ENCODE measurements at places on chromosomes 12 and 14. TPM values are rescaled to one million over a fixed set of nuclear protein-coding genes. Genes with fewer than 3 reads are reported as not detected.

The IFI27 gene
- 1.4 TPM for total RNA-seq

The SRRM4 gene
- not detected for total RNA-seq

The ADAM21 gene
- not detected for total RNA-seq

The REP15 gene
- total RNA-seq, result 0.30 TPM

The GDF11 gene
- total RNA-seq, result 2.9 TPM

The FSCB gene
- total RNA-seq, result not detected

The CYP46A1 gene
- 0.20 TPM for total RNA-seq

The FOXG1 gene
- 0.19 TPM for total RNA-seq

The TAMALIN gene
- 1.0 TPM for total RNA-seq

The MYF5 gene
- not detected for total RNA-seq

The RGS6 gene
- not detected for total RNA-seq

The DLK1 gene
- 0.17 TPM for total RNA-seq

The INTS13 gene
- total RNA-seq, result 26.9 TPM

The IL26 gene
- not detected for total RNA-seq

The HOMEZ gene
- 9.3 TPM for total RNA-seq

The AACS gene
- total RNA-seq, result 20.7 TPM

The ATXN2 gene
- total RNA-seq, result 52.5 TPM

The VWF gene
- total RNA-seq, result 0.15 TPM

The TDRD9 gene
- total RNA-seq, result 0.30 TPM

The SLC5A8 gene
- total RNA-seq, result not detected

The SAMD15 gene
- total RNA-seq, result 1.4 TPM

The RASSF8 gene
- 7.7 TPM for total RNA-seq

The PRH2 gene
- total RNA-seq, result not detected

The MGAT4C gene
- total RNA-seq, result 0.05 TPM

The CATSPERB gene
- not detected for total RNA-seq

The CNPY2 gene
- total RNA-seq, result 141 TPM

The IL23A gene
- 0.34 TPM for total RNA-seq

The KRT77 gene
- not detected for total RNA-seq

Data from A549 treated with AZD2906 at 1 μM for 4 hours (cell line).